ENCODE measurements at places on chromosomes 3 and 15.
A peak's percentile ranks its signal among the peaks of the same experiment; 100 is the strongest.

DNA sequence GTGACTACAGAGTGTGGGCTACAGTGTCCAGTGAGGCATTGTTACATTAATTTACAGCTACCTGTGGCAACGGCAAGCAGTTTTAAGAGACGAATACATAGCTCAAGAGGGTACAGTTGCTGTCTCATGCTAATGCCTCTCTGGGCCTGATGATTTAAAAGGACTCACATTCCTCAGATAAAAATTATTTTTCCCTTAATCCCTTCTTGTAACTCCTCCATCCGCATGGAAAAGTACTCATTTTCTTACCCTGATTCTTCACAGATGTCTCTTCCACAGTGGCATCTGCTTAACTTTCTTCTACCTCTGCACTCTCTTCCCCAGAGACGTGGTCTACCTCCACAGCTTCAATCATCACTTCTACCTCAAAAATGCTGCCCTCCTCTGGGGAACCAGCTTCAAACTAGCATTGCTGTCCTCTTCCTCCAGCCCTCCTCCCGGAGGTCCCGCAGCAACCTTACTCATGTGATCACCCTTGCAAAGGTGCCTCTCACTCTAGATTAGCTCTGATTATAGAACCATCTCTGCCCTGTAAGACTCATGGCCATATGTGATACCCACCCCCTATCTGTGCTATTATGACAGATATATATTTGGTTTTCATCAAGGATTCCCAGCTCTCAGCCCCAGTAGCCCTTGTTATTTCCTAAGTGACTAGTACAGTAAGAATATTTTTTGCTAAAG, 21.4 kb upstream of the ABHD17C start:
- DNase-seq = no peak

- no peak for DNase-seq
Observed at GRCh38 chr3:82643948-82644347, 882.5 kb upstream of the GBE1 start.

DNA sequence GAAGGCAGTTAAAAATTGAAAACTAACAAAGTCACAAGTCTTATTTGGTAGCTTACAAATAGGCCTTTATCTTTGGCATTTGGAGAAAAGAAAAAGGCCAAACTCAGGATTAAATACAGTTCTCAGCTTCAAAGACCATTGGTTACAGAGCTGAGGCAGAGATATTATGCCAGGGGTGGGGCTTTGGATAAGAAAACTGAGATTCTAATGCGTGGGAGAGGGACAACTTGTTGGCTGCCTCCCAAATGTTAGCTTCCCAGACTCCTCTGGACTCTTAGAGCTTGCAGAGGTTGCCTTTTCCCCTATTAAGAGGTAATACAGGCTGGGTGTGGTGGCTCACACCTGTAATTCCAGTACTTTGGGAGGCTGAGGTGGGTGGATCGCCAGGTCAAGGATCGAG, 231.8 kb downstream of the SQOR start:
- DNase-seq = no peak

GRCh38 chr3:14925729-14926591, 21.4 kb upstream of the NR2C2 start:
- DNase-seq = peak; percentile 59

DNA sequence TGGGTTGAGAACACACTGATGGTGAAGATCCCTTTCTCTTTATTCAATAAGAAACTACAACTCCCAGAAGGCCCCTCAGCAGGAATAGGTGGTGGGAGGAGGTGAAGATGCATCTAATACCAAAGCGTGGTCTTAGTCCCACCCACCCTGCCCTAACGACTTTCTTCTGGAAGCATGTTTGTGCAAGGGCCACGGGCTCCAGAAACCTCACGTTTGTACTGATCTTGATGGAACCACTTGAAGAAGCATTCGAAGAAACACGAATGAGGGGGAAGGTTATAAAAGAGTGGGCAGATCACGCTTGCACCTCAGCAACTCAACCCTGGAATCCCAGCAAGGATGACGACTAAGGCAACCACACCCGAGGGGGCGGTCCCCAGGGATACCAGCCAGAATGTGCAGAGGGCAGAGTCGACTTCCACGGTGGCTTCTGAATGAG, 10.6 kb upstream of the SLC25A36 start:
- DNase-seq = no peak

DNA sequence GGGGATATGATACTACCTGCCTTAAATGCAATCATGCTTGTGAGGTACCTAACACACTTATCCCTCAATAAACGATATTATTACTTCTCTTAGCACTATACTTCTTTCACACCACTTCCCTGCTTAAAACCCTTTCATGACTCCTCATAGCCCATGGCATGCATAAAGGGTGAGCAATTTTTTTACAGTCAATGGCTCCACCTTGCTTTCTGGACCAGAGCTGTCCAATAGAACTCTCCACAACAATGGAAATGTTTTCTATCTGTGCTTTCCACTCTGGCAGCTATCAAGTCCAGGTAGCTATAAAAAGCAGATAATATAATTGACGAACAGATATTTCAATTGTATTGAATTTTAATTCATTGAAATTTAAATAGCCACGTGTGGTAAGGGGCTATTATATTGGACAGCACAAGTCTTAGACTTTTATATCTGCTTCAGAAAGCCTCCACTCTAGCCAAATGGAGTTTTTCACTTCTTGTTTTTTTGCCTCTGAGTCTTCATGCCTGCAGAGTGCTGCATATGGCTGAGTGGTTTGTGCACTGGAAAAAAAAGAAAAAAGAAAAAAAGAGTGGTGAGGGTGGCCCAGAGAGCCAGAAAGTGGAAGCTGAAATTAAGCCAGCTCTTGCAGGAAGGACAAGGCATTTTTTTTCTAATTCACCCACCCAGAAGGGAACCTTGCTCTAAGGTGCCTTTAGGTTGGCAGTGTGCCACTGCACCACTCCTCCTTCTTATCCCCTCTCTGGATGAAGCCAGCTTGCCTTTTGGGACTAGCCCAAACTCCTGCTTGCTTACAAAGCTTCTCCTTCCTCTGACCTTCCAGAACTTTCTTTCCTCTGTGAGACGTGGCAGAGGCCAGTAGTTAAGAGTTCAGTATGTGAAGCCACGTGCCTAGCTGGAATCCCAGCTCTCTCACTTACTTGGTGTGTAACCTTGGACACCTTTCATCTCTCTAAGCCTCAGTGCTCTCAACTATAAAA, 239.0 kb upstream of the LRTM1 start:
- DNase-seq = no peak

- DNase-seq = no peak
Observed at GRCh38 chr15:61639491-61639890, 410.4 kb upstream of the RORA start.

- peak; percentile 32 for DNase-seq
Observed at GRCh38 chr15:33735637-33736247, 232.6 kb upstream of the CHRM5 start.
